ENCODE measurements at places on chromosomes 2 and 18.

GRCh38 chr18:61896757-61897156 lies 4.0 kb upstream of the RNF152 start:
- no peak for DNase-seq

DNA sequence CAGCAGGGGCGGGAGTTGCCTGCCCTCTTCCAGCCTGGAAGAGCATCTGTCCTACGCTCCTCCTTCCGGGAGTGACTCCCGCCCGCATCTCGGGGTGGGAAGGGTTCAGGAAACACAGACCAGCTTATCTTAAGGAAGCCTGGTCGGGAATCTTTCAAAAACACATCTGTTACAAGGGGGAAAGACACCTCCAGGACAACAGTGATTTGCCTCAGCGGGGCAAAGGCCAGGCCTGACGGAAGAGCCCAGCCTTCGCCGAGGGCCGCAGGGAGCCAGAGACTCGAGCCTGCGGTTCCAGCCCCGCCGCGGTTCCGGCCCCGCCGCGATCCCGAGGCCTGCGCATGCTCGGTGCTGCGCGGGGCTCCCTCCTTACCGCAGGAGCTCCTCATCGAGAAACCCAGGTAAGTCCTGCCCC lies 38.1 kb upstream of the TGIF1 start:
- no peak for DNase-seq

- no peak for DNase-seq
Observed at GRCh38 chr18:58208207-58208932, 164.3 kb downstream of the NEDD4L start.

GRCh38 chr2:60353406-60353800 lies 200.1 kb downstream of the BCL11A start:
- no peak for DNase-seq

- no peak for DNase-seq
Observed at GRCh38 chr2:182301093-182301492, 125.7 kb downstream of the PDE1A start.

- DNase-seq = no peak
Observed at GRCh38 chr18:29874519-29875098, 1167.9 kb downstream of the DSC3 start.

DNA sequence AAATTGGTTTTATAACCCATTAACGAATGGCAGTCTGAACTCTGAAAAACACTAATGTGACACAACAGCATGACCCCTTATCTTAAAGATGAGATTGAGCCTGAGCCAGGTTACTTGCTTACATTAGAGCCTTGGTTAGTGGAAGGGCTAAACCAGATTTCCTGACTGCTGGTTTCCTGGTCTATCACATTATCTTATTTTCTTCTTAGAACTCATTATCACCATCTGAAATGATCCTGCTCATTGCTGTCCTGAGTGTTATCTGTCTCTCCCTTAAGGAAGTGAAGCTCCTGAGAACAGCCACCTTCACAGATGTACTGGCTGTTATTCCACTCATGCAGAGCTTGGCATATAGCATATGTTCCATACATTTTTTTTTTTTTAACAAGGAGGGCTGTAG lies 9.0 kb upstream of the NRP2 start:
- no peak for DNase-seq

- no peak for DNase-seq
Observed at GRCh38 chr2:222912776-222913175, 51.9 kb downstream of the ACSL3 start.

DNA sequence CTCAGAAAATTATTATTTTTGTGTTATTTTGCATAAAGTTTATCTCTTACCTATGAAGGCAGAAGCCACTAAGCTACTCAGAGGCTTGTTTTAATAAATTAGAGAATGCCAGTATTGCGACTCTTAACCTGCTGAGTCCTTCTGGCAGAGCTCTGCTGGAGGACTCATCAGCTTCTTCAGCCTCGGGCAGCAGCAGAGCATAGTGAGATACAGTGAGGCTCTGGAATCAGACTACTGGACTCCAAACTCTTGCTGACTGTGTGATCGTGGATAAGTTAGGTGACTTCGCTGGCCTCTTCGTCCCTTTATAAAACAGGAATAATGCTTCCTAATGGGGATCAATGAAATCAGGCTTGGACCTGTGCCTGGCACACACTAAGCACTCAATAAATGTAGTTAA lies 1.7 kb downstream of the PTRHD1 start:
- DNase-seq = no peak

DNA sequence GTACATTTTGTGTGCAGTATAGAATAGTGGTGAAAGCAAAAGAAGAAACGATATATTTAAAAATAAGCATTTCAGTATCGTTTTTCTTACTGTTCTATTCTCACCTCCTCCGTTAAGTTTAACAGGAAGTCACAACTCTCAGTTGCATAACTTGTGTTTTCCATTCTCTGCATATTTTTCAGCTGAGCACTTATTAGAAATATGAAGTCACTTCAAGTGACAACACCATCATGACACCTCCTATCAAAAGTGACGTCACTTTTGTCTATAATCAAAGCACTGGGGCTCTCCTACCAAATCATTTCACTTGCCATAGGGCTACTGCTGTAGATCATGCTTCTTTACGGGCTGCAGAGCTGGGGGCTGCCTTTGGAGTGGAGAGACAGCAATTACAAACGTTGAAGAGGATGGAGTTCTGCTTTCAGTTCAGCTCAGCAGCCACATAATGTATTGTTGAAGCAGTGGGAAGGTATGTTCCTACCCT lies 36.3 kb downstream of the STAT4 start:
- no peak for DNase-seq

DNA sequence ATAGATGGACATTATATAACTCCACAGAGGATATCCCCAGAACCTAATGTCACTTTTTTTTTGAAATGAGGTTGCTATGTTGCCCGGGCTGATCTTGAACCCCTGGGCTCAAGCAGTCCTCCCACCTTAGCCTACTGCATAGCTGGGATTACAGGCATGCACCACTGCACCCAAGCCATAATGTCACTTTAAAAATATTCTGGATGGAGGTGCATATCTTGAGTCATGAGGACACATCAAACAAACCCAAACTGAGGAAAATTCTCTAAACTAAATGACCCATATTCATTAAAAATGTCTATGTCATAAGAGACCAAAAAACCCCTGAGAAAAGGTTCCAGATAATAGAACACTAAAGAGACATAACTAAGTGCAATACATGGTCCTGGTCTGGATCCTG lies 36.3 kb downstream of the OSGEPL1 start:
- DNase-seq = no peak

GRCh38 chr2:187206071-187206470 lies 242.0 kb downstream of the CALCRL start:
- DNase-seq = no peak

Measured in nucleus accumbens (tissue), 56 donors.